ENCODE measurements at places on chromosomes 6 and 20.

GRCh38 chr6:21739241-21739640, 145.7 kb downstream of the SOX4 start:
- DNase-seq, result no peak

GRCh38 chr6:127582777-127583462, 5.9 kb downstream of the C6orf58 start:
- DNase-seq, result no peak

DNA sequence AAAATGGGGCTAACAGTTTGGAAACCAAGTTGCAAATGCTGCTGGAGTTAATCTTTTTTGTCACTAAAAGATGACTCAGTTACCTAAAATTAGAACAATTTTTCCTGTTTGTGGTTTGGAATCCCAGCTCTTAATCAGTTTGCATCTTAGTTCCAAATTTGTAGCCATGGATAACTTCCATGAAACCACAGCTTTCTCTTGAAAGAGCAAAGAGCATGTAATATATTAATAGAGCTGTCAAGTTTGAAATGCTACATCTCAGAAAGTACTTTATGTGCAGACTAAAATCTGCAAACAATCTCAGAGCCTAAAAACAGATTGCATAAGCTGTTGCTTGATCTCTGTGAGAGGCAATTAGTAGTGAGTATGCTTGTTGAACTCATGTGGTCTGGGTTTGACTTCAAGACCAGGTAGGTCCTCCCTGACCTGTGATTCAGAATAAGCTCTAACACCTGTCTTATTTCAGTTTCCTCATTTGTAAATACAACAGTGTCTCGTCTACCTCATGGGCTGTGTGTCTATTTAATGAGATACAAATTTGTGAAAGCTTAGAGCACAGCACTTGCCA, 23.5 kb downstream of the DHX35 start:
- DNase-seq, result no peak

GRCh38 chr6:170290296-170291128, at the start of gene DLL1:
TSS of gene DLL1 (minus strand) at chr6:170291078. CDS start at chr6:170290139, 939 bp downstream.
- peak; percentile 78 for DNase-seq

DNA sequence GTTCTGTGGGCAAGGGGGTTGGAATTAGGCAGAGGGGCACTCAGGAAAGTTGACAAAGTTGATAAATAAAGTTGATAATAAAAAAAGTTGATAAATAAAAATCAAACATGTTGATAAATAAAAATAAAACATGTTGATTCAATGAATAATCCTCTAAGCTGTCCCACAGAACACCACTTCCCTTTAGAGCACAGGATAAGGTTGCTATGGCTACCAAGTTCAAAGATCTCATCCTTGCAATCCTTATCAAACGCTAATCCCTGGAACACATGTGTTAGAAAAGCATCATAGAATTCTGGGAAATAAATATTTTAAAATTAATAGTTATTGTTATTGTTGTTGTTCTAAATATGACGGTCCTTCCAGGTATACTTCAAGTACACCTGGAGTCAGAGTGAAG, 33.9 kb downstream of the MBOAT1 start:
- no peak for DNase-seq

GRCh38 chr20:1313236-1313964, 15.5 kb downstream of the SDCBP2 start:
- DNase-seq, result peak; percentile 40

- no peak for DNase-seq
Observed at GRCh38 chr20:63823691-63824311, 7.3 kb downstream of the ZBTB46 start.

GRCh38 chr6:33770124-33770832, 18.7 kb downstream of the LEMD2 start:
- no peak for DNase-seq

DNA sequence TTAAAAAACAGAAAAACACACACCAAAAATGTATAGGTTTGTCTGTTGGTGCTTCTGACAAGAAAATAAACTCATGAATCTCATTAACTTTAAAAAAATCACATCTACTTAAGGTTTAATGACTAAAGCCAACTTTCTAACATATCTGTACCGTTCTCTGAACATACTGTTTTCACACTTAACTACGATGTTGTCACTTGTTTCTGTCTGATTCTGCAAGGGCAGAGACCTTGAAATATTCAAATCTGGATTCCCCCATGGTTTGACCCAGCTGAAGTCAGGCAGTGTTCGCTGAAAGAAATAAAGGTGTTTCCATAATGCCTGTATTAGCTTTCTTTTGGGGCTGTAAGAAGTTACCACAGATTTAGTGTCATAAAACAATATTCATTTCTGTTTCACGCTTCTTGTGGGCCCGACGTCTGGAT, 2.7 kb upstream of the ASXL1 start:
- DNase-seq, result no peak

DNA sequence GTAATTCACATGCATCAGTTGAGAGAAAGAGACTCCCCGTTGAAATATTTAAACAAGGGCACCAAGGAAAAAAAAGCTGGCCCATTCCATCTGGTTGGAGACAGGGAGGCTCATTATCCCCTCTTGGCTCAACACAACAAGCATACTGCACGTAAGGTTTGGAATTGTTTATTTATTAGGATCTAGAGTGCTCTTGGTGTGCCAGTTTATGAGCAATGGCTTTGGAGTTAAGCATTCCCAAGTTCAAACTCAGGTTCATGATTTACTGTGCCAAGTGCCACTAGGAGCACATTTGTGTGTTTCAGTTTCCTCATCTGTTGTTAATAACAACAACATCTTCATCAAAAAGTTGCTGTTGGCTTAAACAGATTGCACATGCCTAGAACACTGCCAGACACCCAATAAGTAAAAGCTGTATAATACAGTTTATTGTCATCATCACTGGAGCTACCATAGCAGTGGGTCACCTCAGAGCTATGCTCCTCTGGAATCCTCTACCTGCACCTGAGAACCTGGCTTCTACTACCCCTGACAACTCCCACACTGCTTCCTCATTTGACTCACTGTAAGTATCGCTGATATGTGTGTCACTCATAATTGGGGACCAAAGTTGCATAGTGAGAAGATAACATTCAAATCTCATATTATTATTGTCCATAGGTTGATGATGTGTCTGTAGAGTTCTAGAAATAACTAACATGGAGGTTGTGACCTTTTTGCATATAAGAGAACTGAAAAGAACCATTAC, 5.4 kb downstream of the SLC17A3 start:
- no peak for DNase-seq

- DNase-seq, result no peak
Observed at GRCh38 chr6:90035047-90035723, 140.9 kb downstream of the GJA10 start.

GRCh38 chr6:43736844-43737243, 33.2 kb upstream of the VEGFA start:
- DNase-seq, result no peak

- DNase-seq, result no peak
Observed at GRCh38 chr6:36973190-36973589, 12.8 kb downstream of the MTCH1 start.

DNA sequence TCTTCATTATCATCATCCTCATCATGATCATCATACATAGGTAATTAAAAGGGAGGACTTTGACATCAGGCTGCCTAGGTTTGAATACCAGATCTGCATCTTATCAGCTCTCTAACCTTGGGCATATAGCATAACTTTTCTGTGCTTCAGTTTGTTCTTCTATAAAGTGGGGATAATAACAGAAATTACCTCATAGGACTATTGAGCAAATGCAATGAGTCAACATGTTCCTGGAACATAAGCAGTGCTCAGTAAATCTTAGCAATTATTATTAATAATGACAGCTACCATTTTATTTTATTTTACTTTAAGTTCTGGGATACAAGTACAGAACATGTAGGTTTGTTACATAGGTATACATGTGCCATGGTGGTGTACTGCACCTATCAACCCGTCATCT, 7.2 kb downstream of the C20orf202 start:
- no peak for DNase-seq

GRCh38 chr20:5080384-5080877, 39.3 kb downstream of the PCNA start:
- no peak for DNase-seq

GRCh38 chr6:2909718-2910117, 6.6 kb upstream of the SERPINB9 start:
- DNase-seq, result no peak

DNA sequence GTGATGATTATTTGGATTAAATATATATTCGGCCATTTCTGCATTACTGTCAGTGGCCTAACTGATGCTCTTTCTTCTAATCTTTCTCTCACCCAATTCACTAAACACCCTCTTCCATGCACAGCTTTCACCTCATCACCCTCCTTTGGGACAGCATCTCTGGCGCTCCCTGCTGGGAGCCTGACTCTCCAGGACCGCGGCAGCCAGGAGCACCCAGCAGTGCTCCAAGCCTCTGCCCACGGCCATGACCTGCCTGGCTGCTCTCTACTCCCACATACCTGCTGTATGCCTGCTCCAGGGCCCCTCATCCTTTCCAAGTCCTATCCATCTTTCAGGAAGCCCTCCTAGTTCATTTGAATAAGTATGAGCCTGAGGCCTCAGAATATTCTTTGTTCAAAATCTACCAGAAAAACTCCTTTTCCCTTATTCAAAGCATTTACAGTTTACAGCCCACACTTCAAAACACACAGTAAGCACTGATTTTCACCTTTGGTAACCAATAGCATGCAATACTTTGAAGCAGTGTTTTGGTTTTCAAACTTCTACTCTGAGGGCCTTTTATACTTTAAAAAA, 15.2 kb downstream of the CTCFL start:
- DNase-seq, result no peak

DNA sequence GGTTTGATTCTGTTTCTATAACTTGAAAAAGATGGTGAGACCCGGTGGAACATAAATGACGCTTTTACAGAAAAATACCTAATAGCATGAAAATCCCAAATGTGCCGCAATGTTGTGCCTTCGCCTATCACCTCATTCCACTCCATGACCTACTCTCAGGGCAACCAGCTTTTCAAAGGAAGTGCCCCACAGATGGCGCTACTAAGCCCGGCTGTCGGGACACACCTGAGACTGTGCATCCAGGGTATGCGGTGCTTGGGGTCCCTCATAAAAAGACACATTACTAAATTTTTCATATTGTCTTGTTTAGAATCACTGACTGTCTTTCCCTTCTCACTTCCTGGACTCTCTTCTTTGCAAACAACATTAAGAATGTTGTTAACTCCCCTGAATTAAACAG, 145.5 kb upstream of the RPS6KA2 start:
- no peak for DNase-seq

DNA sequence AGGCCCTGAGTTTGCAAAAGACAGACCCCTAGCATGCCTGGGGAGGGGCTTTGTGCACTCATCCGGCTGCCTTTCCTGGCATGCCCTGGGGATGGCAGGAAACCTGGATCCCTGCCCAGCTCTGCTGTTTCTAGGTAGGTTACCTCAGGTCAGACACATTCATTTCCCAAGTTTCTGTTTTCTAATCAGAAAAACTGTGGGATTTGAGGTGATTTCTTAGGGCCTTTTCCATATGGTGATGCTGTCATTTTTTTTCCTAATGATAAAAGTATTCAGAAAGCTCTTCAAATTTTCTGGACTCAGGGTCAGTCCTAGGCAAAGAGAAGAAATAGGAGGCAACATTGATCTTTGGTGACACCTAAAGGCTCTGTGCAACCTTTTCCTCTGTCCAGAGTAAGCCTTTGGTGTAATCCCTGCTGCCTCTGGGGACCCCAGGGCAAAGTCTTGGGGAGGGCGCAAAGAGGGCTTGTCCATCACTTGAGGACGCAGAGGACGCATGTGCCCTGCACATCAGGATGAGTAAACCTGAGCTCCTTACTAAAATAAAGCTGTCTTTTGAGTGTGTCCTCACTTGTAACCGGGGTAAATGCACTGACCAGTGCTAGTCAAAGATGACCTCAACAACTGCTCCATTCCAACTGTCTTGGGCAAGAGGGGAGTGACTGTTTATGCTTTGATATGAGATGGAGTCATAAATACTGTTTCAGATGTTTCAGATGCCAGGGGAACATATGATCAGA, 13.5 kb upstream of the TRAM2 start:
- no peak for DNase-seq

DNA sequence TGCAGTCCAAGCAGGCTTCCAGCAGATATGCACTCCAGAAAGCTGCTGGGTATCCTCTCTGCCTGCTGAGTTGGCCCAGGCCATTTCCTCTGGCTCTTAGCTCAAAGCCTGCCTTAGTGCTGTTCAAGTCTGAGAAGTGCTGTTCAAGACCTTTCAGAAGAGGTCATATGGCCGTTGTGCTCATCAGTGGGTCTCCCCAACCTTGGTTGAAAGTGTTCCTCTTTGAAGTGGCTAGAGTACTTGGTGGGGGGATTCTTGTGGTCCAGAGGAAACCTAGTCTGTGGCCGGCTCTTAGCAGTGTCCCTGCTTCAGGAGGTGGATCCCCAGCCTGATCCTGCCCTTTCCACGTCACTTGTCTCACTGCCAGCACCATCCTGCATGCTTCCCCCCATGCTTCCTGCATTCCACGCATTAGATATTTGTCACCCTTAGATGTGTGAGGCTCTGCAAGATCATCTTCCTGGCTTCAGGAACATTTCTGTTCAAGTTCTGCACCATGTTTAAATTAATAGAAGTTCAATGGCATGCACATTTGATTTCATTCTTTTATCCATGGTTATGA, 105.0 kb downstream of the FIG4 start:
- DNase-seq, result no peak

GRCh38 chr20:22449188-22449973, 135.0 kb downstream of the FOXA2 start:
- DNase-seq, result no peak

GRCh38 chr6:15974817-15975216, 154.1 kb upstream of the MYLIP start:
- DNase-seq, result no peak

DNA sequence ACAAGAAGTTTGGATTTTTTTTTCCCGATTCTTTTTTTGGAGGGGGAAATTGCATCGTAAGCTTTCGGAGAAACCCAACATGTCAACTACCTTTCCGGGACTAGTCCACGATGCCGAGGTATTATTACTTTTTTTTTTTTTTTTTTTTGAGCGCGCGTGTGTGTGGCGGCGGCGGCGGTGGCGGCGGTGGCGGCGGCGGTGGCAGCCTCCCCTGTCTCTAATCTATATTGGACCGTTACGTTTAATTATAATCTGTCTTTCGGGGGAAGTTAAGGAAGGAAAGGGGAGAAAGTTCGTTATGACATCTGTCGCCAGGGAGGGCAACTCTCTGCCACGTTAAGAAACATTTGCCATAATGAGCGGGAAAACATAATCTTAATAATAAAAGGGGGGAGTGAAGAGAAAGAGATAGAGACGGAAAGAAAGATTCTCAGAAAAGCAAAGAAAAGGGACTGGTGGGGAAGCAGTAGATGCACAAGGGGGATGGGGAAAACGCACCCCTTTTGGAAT, 706 bp downstream of the TFAP2D start:
- no peak for DNase-seq

DNA sequence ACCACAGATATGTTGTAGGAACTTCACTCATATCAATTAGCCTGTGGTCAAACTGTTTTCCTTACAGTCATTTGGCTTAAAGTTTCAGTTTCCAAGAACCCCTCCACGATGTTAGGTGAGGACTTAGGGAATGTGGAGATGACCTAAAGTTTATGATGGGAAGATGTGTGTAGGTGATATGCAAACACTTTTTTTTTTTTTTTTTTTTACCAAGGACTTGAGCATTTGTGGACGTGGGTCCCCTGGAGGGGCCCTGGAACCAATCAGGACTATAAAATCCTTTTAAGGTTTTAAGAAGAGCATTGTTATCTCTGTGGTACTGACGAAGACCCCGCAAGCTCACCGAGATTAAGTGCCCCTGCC, 478 bp upstream of the MTHFD1L start:
- no peak for DNase-seq

GRCh38 chr6:114096561-114097172, 125.7 kb upstream of the HDAC2 start:
- DNase-seq, result peak; percentile 68
